Lung microvascular endothelial cell (primary cell): ENCODE measurements at places on chromosomes 7 and 10. TPM values are rescaled to one million over a fixed set of nuclear protein-coding genes. Genes with fewer than 3 reads are reported as not detected.

- no peak for DNase-seq
Measured at GRCh38 chr7:159012353-159013069, 132.2 kb downstream of the VIPR2 start.

DNA sequence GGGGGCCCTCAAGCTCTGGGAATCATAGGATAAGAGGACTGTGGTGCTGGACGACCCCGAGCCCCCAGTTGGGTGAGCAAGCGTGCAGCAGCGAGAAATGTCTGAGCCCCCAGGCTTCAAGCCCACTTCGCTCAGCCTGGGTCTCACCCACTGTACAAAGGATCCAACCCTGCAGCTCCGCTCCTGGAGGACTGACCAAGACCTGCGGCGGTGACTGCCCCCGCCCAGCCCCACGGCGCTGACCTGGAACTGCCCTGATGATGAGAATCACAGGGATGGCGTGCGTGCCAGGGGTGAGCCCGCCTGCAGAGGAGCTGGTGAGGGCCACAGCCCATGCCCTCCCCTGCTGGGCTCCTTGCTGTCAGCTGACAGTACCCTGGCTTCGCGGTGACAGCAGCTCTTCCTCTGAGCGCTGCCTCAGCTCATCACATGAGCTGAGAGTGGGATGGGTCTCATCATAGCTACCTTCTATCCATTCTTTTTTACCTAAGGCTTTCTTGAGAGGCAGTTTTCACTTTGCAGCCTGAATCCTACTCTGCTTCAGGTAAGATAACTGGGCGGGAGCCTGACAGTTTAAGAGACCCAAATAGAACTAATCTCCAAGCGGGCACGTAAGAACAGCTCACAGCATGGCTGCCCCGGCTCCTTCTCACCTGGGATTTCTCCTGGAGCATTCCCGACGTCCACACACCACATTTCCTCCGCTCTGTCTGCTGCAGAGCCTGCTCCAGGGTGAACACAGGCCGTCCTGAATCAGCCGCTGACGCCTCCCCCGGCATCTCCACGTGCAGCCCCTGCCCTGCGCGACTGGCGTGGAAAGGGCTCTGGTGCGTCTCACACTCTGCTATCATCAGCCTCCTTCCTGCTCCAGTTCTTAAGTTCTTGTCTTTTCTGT, 329.9 kb downstream of the PTPRN2 start:
- no peak for DNase-seq

- no peak for DNase-seq
Measured at GRCh38 chr7:112116894-112117293, 89.3 kb downstream of the DOCK4 start.

DNA sequence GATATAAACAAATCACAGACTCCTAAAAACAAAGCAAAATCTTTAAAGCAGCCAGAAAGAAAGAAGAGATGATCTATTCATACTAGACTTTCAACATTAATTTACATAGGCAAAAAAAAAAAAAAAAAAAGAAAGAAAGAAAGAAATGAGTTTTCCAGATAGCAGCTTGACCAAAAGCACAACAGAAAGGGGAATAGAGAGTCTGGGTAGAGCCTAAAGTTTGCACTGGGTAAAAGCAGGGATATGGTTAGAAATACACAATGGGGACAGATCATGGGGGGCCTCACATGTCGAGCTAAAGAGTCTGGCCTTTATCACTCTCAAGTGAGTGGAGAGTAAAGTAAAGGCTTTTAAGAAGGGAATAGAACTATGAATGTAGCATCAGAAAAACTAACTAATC, 169.8 kb downstream of the SGMS1 start:
- DNase-seq = no peak

BAMBI gene
- total RNA-seq = 2.0 and 3.0 TPM in 2 replicates

TMEM213 gene
- total RNA-seq = not detected in 2 replicates

DKK1 gene
- 13.3 and 15.7 TPM in 2 replicates for total RNA-seq

PTPRZ1 gene
- not detected in 2 replicates for total RNA-seq
